MM.1S (cell line): ENCODE measurements at places on chromosomes 16 and 17.

DNA sequence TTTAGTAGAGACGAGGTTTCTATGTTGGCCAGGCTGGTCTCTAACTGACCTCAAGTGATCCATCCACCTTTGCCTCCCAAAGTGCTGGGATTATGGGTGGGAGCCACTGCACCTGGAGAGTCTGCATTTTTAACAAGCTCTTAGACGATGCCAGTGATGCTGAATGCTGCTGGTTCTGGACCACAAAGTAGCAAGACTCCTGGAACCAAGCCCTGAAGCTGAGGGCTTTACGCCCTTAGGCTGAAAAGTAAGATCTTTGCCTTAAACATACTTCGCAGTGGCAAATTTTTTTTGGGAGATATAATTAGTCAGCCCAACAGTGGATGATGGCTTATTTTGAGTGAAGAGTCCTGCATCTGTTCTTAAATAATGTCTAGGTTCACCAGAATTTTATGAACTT is 14.0 kb downstream of the METTL9 start:
- DNase-seq: no peak

DNA sequence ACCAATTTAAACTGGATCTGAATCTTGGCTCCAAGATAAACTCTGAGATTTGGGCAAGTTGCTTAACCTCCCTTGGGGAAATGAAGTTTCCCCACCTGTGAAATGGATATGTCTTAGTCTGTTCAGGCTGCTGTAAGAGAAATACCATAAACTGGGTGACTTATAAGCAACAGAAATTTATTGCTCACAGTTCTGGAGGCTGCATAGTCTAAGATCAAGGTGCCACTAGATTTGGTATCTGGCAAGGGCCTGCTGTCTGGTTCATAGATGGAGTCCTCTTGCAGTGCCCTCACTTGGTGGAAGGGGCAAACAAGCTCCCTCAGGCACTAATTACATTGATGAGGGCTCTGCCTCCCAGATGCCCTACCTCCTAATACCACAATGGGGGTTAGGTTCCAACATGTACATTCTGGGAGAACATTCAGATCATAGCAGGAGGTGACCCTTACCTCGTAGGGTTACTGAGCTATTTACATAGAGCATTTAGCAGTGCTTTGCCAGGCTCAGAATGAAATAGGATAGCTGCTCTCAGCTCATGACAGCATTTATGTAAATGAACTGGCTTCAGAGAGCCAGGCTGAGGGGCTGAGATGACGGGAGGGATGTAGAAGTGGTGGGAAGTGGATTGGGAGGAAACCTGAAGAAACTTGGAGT is 83.9 kb downstream of the SPECC1 start:
- DNase-seq: no peak

DNA sequence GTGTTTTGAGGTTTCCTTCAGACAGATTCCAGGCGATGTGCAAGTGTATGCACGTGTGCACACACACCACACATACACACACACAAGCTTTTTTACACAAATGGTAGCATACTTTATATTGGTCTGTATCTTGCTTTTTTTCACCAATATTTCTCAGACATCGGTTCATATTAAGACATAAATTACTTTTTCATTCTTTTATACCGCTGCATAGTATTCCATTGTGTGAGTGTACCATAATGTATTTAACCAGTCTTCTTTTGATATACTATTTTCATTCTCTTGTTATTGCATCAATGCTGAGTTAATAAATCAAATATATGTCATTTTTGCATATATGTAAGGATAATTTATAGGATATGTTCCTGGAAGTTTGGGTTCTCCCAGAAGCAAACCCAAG is 22.4 kb upstream of the ITGAX start:
- no peak for DNase-seq

- DNase-seq: no peak
These were observed 302.7 kb upstream of the IRX3 start for GRCh38 chr16:54589326-54589725.
